ENCODE measurements at places on chromosomes 1 and 21.

DNA sequence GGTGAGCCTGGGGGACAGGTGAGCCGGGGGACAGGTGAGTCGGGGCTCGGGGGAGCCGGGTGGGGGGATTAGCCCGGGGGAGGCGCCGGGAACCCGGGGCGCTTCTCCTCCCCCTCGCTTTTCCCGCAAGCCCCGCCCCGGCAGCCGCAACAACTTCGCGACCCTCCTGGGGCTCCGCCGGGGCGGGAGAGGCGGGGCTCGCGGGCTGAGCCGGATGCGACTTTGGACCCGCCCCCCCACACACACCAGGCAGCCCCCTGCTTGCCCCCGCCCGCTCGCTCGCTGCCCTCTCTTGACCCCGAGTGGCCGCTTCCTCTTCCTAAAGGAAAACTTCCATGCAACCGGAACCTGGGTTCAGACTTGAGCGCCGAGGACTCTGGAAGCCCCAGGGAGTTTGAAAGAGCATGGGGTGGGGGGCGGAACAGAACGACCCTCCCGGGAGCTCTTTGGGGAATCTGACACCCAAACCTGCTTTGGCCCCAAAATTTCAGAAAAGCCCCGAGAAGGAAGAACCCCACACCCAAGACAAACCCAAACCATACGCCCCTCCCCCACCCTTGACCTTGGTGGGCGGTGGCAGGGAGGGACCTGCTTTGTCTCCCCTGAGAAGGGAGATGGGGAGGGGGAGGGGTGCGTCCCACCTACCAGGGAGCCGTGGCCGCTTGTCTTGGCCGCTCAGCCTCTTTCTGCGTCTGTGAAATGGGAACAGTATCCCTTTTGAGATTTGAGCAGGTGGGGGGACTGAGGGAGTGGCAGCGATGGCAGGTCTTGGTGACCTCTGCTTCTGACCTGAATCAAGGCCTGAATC is 550 bp downstream of the ARHGEF16 start:
- DNase-seq: no peak

DNA sequence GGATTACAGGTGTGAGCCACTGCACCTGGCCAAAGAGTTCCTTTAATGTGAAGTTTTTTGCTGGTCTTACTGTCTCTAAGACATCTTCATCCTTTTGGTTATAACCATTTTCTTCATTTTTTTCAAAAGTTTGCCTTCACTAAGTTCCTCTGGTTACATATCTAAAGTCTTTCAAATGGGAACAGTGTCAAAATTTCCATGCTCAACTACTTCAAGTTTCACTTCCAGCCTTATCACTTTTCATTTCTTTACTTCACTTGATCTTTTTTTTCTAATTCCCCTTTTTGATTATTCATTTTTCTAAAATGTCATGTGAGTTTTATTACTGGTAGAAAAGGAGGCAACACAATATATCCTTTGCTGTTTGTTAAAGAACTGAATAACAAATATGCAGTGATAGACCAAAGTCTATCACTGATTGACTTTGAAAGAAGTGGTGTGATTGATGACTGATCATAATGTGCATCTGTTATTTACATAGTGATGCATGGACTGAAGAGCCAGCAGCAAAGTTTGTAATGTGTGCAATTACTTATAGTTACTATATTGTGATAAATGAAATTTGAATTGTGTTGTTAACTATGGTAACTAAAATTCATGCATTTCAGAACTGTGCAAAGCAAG is 16.0 kb upstream of the ZFYVE9 start:
- no peak for DNase-seq

GRCh38 chr1:206631085-206631509 is 4.2 kb upstream of the DYRK3 start:
- no peak for DNase-seq

GRCh38 chr1:30515755-30516484 is 207.5 kb downstream of the MATN1 start:
- DNase-seq: no peak

DNA sequence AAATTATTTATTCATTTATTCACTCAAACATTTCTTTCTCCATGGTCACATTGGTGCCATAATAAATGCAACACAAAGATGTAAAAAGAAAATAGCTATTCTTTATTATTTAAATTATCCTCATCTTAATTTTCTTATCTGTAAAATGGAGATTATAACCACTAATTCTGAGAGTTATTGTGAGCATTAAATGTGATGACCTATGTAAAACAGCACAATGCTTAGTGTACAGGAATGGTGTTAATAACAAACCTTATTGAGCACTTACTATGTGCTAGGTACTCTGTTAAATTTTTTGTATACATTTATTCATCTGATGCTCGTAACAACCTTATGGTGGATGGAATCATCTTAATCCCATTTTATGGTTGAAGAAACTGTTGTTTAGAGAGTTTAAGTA is 84.6 kb downstream of the NTMT2 start:
- DNase-seq: no peak

DNA sequence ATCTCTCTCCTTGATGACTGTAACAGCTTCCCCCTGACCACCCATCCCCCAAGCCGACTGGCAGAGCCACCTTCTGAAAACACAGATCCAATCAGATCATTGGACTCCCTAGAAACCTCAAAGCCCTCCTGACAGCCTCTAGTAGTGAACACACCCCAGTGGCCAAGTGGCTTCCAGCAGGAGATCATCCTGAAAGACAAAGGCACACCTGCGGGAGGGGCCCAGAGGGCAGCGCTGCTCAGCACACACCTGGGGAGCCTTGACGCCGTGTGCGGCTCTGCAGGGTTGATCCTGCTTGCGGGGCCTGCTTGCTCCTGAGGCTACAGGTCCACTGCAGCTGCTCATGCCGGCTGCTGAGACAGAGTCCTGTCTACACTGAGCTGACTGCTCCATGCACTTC is 41.5 kb downstream of the SLC66A1 start:
- DNase-seq: no peak

DNA sequence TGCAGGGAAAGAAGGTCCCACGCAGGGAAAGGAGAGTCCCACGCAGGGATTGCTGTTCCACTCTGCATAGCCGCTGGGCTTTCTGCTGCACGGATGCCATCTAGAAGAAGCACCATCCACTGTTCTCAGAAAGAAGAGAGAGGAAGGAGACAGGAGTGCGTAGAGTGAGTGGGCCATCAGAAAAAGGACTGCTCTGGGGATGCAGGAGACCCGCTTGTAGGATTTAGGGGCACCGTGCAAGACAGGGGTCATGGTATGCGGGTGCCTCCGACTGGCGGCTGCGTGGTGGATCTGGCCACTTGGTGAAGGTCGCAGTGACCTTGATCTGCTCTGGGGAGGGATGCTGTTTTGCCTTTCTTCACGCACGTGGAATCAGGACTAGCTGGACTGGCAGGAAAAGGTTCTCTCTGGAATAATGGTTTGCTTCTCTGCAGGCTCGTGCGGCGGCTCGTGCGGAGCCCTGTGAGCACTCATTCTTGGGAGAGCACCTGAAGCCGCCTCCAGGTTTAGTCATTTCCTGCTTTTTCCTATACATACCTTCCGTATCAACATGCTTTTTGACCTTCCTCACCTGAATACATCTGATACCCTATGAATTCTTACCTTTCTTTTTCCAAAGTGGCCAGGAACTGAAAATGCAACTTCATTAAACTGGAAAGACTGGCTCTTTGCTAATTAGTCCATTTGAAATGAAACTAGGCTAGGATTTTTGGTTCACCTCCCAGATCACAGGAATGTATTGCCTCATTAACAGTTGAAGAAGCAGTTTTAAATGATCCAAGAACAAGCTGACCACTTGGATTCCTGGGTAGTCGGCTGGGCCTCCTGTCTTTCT is 181.6 kb downstream of the KIF26B start:
- DNase-seq: no peak

DNA sequence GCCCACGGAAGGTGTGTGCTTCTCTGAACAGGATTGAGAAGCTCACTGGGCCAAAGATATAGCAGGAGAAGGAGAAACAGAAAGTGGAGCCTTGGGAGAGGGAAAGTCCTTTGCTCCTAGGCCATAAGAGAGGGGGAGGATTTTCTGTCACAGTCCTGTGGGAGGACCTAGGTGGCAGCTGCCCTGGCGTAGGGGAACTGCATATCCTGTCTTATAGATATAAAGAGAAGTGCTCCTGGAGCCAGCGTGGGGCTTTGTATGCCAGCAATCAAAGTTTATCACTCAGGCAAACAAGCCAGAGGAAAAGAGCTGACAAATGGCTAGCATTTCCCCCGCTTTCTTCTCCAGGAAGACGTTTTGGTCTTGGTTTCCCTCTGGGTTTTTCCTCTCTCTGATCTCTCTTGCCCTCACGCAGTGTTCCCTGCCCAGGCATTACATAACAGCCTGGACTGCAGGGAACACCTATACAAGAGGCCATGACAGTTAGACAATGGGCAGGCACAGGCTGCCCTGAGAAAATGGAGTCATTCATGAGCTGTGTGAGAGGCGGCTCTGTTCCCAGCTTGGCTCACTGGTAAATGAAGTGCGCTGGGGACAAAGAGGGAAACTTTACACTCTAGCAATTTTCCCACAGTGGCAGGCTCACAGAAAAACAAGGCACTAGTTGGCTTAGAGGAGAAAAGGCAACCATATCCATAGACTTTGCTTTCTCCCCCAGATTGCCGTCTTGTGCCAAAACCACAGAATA is 52.5 kb upstream of the ZNF648 start:
- no peak for DNase-seq

DNA sequence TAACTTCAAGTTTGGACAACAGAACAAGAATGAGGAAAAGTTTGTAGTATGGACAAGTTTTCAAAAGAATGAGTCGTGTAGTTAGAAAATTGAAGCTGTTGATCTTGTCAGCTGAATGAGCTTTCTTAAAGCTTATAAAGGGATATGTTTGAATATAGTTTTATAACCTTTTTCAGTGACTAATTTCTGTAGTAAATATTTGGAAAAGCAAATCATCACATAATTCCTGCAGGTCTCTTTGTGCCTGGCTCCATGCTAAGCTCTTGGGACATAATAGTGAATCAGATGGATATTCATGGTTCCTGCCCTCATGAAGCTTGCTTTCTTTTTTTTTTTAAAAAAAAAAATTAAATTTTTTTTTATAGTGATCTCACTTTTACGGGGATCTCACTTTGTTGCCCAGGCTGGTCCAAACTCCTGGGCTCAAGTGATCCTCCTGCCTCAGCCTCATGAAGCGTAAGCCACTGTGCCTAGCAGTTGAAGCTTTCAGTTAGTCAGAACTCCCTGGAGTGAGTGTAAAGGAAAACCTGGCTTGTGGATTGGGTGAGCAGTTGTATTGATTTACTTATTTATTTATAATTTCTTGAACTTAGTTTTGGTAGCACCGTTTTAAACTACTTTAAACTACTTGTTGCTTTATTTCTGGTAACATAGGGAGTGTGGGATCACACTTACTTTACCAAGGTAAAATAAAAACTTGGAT is 15.5 kb downstream of the DYRK1A start:
- DNase-seq: no peak

GRCh38 chr1:163094589-163094988 is 25.4 kb downstream of the RGS4 start:
- DNase-seq: no peak

GRCh38 chr1:211876851-211877590 is 46.5 kb upstream of the LPGAT1 start:
- DNase-seq: no peak

DNA sequence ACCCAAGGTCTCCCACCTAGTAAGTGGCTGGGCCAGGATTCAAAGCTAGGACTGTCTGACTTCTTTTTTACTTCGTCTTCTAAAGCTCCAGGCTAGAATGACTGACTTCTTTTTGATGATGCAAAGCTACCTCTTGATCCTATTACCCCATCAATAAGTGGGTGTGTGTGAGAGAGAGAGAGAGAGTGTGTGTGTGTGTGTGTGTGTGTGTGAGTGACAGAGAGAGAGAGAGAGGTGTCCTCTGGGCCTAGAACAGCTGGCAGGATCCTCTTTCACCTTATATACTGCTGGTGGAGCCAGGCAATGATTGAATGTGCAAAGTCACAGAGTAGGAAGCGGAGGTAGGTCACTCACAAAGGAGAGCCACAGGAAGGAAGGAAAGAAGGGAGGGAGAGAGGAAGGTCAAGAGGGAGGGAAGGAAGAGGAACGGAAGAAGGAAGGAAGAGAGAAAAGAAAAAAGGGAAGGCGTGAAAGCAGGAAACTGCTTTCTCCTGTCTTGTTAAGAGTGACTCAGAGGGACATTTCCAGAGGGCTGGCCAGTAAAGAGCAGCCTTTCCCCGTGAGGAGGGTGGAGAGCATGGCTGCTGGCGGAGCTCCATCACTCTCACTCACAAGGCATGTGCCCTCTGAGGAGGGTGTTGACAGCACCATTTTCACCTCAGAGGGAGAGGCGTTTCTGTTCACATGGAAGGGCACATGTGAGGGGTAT is 68.9 kb downstream of the CDC7 start:
- DNase-seq: no peak

GRCh38 chr21:28822486-28823335 is 170.0 kb downstream of the LTN1 start:
- no peak for DNase-seq

- no peak for DNase-seq
Measured at GRCh38 chr1:3245768-3246167, 176.8 kb downstream of the PRDM16 start.

DNA sequence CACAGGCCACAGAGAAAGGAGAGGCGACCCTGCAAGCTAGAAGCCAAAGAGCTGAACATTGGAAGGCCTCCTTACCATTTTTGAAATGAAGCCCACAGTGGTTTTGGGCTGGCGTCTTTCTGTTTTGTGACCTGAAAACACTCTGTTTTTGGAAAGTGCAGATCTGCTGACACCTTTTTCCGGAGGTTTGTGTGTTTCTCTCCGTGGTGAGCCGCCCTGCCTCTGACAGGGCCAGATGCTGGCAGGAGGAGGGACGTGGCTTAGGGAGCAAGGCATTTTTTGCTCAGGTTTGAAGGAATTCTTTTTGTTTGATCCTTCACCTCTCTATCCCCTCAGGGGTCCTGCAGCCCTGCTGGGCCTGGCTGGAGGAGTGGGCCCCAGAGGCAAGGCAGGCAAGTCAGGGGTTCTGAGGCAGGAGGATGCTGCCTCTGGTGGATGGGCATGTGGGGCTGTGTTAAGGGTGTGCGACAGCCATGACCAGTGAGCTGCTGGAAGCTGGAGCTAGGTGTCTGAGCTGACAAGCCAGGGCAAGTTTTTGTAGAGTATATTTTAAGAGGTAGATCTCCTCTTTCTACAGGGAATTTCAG is 133.8 kb downstream of the CAMTA1 start:
- DNase-seq: no peak

- no peak for DNase-seq
Measured at GRCh38 chr1:173128742-173129141, 78.0 kb upstream of the TNFSF18 start.

DNA sequence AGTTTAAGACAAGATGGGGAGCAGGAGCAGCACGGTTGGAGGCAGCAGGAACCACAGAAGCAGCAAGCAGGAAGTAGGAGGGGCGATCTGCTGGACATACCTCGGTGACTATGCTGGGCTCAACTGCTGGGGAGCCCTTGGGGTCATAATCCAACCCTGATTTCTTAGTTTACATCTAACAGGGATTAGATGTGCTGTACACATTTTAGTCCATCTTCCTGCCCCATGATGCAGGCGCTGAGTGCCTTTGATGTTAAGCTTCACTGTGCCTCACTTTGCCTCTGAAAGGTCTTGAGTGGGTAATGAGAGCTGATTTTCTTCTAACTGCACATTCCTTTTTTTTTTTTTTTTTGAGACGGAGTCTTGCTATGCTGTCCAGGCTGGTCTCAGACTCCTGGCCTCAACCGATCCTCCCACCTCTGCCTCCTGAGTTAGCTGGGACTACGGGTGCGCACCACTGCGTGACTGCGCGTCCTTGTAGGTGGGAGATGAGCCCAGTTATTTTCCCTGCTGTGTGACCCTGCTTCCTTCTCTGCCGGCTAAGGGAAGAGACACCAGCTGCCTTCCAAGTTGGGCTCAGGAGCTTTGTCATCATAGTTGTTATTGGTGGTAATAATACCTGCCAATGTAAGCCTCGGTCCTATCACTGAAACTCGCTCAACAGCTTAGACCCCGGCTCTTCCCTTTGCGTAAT is 1.1 kb upstream of the RCAN3 start:
- no peak for DNase-seq

- DNase-seq: no peak
Measured at GRCh38 chr1:232472485-232473041, 157.4 kb downstream of the SIPA1L2 start.
